ENCODE measurements at places on chromosomes 13 and 19.

DNA sequence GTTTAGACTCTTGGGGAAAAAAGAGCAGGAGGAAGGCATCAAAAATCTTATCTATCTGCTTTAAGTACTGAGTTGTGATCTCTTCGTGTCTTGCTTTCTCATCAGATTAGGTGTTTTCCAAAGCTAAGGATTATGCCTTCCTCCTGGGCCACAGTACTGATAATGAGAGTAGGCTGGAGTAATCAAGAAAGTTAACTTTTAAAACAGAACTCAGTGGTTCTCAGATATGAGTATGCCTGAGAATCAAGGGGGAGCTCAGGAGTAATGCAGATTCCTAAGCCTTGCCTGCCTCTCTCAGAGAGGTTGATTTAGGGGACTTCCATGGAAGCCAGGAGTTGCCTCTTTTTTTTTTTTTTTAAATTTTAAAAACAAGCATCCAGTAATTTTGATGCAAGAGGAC is 23.5 kb downstream of the CDADC1 start:
- DNase-seq = no peak

DNA sequence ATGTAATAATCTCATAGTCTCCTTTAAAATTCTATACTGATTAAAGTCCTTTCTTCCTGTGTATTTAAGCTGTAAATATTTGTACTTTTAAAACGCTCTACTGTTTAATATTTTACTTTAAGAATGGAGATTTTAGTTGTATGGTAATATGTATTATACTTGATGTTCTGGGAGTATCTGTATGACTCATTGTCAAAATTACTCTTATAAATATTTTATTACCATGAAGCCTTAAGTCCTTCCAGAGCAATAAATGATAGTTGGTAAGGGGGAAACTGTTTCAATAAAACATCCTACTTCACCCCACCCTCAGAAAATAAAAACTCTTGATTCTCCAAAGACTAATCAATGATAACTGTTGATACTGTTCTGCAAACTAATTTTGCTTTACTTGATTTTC is 6.4 kb downstream of the PCDH9 start:
- no peak for DNase-seq

GRCh38 chr13:95315752-95316151 is 14.5 kb upstream of the ABCC4 start:
- DNase-seq = no peak

DNA sequence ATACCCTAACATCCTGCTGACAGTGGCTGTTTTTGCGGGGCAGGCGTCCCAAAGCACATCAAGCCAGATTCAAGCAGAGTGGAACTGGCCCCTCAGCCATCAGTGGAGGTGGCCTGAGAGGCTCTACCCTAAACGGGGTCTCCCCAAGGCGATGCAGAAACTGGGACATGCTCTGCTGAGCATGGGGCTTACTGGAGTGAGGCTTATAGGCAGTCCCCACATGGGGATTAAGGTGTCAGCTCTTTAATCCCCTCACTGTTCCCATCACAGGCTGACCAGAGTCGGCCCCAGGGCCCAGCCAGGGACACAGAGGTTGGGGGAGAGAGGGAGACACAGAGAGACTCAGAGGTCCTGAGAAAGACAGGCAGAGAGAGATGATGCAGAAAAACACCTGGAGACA is 17.0 kb downstream of the CYP2F1 start:
- DNase-seq = no peak

- peak; percentile 100 for DNase-seq
These were observed 7.5 kb downstream of the RPS9 start for GRCh38 chr19:54207983-54208783.

DNA sequence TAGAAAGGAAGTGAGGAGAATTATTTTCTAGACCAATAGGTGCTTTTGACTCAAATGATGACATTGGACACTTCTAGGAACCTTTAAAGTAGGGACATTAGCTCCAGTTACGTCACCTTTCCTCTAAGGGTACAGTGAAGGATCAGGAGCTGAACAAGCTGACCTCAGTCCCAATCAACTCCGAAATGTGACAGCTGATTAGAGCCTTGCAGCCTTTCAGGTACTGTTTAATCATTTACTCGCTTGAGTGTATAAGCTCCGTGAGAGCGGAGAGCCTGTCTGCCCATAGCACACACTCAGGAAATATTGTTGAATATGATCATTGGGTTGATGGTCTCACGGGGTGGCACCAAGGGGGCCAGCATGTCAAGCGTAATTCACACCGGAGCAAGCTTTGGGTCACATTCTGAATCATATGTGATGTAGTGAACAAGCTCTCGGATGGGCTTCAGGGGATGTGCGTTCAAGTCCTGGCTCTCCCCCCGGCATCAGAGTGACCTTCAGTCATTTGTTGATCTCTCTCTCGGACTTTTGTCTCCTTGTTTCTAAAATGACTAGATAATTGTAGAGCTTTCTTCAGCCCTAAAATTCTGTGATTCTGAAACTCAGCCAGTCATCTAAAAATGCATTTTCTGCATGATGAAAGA is 141.9 kb downstream of the ZIC5 start:
- DNase-seq = no peak

DNA sequence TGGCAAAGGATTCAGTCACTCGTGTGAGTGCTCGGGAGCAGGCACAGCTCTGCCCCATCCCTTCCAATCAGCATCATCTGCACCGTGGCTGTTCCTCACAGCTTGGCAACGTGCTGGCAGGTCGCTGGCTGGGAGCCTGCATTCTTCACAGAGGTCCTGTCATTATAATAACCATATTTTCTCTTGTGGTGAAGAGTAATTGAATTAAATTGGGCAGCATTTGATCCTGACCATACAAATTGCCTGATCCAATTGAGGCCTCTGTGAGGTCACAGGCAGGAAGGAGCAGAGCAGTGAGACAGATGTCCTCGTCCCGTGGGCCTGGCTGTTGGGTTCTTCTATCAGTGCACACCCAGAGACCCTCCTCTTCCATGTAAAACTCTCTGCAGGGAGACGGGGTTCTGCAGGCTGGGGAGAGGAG is 407.8 kb downstream of the COG6 start:
- no peak for DNase-seq

DNA sequence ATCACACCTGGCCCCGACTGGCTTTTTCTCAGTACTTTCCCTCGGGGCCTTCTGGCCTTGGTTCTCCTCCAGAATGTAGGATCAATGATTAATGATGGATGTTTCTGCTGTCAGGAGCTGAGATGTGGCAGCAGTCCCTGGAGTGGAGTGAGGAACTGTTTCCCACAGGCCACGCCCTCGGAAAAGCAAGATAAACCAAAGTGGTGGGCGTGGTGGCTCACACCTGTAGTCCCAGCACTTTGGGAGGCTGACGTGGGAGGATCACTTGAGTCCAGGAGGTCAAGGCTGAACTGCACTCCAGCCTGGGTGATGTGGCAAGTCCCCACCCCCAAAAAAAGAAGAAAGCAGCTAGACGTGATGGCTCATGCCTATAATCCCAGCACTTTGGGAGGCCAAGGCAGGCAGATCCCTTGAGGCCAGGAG is 7.1 kb upstream of the SHFL start:
- no peak for DNase-seq

DNA sequence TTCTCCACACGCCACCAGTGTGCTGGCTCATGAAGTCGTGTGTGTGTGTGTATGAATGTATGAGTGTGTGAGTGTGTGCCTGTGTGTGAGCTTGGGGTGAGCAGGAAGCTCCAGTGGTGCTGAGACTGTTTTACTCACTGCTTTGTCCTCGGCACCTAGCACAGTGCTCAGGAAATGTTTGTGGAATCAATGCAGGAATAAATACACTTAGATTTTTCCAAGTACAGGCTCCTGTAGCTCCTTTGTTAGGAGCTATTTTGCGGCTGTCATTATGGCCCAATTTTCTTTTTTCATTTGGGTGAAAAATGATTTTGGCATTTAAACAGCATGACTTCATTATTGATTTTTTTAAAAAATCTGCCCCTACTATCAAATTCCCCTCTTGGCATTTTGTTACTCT is 193.5 kb upstream of the KL start:
- DNase-seq = no peak

DNA sequence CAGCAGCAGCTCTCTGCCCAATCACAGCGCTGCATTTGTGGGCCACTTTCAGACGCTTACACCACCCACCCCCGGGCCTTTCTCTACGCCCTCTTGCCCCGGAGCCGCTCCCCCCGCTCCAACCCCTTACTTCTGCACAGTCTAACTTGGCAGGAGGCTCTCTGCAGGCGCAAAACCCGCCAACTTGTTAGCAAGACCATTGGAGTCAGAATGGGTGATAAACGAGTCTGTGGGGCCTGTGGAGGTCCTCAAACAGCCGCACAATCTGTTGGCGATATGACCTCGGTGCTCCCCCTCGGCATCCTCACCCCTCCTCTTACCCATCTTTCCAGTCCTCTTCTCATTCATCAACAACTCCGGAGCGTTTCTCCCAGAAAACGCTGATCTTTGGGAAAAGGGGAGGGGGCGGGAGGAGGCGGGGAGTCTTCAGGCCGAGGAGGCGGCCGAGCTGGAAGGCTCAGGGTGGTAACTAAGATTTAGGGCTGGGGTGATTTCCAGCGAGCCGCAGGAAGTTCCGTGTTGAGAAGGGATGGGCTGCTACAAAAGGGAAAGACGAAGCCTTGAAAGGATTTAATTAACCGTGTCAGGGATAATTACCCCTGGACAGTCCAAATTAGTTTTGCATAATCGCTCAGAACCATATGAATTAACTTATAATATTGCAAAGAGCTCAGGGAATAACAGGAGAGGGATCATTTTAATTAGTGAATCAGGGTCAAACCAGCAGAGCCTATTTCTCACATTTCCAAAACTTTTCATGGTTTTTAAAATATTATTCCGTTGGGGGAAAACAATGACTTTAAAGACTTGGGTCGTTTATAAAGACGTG is 4.1 kb downstream of the SOX21 start:
- DNase-seq = no peak

DNA sequence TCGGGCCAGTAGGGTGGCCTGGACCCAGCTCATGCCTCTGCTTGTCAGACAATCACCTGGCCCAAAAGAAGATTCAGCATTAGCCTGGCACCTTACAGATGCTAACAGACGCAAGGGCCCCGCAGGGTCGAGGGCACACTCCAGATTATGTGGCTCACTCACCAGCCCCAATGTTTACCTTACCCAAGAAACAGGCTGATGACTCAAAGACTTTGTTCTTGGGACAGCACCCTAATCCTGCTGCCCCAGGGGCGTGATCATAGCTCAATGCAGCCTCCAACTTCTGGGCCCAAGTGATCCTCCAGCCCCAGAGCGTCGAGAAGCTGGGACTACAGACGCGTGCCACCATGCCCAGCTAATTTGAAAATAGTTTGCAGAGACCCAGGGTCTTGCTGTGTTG is 9.8 kb downstream of the ECSIT start:
- no peak for DNase-seq

- DNase-seq = no peak
These were observed 141.1 kb upstream of the VSTM2B start for GRCh38 chr19:29384656-29385055.

GRCh38 chr13:33349288-33349985 is 63.9 kb upstream of the STARD13 start:
- DNase-seq = no peak

- no peak for DNase-seq
These were observed 290.9 kb downstream of the KCNRG start for GRCh38 chr13:50306156-50306555.

- no peak for DNase-seq
These were observed 57.3 kb upstream of the POMP start for GRCh38 chr13:28601581-28601980.

GRCh38 chr13:110466266-110466915 is 95.1 kb downstream of the RAB20 start:
- DNase-seq = no peak

GRCh38 chr19:21584537-21584936 is 79.1 kb downstream of the ZNF429 start:
- DNase-seq = no peak

DNA sequence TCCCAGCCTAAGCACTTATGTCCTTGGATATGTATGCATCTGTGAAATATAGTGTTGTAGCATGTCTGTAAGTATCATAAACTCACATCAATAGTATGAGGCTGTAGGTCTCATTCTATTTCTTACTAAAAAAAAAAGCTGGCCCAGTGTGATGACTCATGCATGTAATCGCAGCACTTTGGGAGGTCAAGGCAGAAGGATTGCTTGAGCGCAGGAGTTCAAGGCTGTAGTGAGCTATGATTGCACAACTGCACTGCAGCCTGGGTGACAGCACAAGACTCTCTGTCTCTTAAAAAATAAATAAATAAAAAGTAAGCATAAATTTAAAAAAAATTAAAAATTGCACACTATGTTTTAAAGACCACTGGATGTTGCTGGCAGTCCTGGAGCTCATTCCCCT is 79.1 kb upstream of the SPATA13 start:
- DNase-seq = no peak

DNA sequence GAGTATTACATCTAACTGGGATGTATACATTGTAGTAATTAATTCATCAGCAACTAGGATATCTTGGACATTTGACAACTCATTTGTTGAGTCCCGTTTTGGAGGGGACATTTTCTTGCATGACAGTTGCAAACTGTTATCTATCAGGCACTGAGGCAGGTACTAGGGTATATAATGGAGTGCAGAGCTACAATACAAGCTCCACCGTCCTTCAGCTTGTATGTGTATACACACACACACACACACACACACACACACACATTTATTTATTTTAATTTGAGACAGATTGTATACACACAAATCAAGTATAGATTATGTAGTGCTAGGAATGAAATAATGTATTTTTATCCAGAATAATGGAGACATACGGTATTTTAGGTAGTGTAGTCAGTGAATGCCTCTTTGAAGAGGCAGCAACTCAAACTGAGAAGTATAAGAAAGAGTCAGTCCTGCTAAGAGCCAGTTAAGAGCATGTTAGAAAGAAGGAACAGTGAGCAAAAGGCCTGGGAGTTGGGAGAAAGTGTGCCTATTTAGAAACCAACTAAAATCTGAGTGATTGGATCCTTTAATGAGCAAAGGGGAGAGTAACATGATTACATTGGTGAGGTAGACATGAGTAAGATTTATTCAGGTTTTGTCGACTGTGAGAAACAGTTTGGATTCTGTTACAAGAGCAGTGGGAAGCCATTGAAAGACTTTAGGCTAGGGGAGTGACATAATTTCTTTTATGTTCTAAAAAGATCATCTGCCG is 74.5 kb downstream of the NBEA start:
- DNase-seq = no peak

DNA sequence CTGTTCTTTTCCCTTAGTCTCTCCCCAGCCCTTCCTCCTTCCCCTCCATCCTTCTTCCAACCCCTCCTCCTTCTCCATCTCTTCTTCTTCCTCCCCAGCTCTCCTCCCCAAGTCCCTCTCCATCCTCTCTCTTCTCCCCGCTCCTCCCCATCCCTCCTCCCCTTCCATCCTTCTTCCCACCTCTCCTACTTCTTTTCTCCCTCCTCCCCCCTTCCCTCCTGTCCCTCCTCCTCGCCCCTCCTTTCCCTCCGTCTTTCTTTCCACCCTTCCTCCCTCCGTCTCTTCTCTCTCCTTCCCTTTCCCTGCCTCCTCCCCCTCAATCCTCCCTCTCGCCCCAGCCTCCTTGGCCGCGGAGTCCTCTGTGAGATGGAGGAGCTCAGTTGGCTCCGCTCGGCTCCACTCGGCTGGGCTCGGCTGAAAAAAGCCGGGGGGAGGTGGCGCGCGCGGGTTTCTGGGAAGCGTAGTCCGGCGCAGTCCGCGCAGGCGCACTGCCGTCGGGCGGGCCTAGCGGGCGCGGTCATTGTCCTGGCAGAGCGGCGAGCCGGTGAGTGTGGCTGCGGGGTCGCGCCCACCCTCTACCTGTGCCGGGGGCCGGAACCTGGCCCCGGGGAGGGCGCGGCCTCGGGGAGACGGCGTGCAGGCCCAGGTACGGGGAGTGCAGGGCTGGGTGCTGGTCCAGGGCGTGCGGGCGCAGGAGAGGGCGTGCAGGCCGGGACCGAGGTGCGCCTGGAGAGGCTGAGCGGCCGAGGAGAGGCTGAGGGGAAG is at the start of gene ZNF71:
Gene ZNF71, plus strand, starts transcription at position 520 of the 765 bp plus-strand sequence. CDS start 6,257 bp downstream, outside the sequence.
- DNase-seq = peak; percentile 78
